Left lobe of liver (tissue), 2 donors: ENCODE measurements at places on chromosomes 2 and 18. TPM values are rescaled to one million over a fixed set of nuclear protein-coding genes. Genes with fewer than 3 reads are reported as not detected.

DNA sequence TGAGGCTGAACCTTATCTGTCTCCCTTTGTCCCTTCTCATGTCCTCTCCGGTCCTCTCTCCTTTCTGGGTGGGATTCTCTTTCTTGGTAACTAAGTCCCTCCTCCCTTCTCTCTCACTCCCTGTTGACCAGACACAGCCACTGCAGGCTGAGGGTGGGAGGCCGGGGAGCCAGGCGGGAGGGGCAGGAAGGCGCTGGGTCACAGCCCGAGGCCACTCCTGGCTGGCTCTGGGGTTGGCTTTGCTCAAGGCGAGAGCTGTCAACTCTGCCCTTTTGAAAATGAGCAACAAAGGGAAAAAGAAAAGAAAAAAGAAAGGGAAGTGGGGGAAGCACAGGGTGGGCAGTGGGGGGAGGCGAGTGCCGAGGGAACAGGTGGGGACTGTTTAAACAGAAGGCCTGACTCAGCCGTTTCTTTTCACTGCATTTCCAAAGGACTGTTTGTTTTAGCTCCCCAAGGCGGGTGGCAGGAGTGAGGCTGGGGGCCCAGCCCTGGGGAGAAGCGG is 70.5 kb upstream of the IGFBP5 start:
- DNase-seq: no peak

LCT gene
- total RNA-seq: not detected

PAPOLG gene
- total RNA-seq: 2.9 TPM

- no peak for DNase-seq
Measured at GRCh38 chr2:37816686-37817085, 108.4 kb upstream of the RMDN2 start.

DNA sequence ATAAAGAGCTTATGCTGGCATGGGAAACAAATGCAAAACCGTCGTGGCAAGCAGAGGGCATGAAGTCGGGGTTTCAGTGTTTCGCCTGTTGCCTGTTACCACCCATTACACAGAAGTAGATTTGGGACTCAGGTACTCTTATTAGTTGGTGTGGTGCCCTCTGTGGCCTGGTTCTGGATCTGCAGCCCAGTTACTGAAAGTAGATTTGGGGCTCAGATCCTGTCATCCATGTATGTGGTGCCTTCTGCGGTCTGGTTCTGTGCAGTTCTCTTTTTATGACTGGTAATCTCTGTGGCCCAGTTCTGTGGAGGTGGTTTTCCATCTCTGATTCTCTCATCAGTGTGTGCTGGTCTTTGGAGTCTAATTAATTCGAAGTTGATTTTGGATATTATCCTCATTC is 45.2 kb downstream of the ADNP2 start:
- DNase-seq: no peak

ESPNL gene
- 1.7 TPM for total RNA-seq

DNA sequence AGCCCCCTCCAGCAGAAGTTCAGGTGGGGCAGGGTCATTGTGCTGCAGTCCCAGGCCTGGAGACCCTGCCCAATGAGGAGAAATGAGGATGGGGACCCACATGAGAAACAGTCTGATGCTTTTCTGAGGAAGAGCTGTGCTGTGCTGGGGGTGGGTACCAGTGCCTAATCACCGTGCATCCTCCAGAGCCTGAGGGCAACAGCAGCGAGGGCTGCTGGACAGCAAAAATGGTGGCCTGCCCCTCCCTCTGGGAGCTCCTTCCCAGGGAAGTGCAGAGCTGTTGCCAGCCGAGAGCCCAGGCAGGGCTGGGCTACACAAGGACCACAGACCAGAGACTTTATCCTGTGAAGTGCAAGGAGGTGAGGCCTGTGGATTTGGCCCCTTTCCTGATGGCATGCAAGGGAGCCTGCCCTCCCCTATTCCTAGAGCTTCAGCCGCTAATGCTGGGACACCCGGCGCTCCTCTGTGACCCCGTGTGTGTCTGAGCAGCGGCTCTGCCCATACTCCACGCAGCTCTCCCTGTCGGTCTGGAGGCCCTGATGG is 134.8 kb downstream of the DSEL start:
- DNase-seq: no peak

DNA sequence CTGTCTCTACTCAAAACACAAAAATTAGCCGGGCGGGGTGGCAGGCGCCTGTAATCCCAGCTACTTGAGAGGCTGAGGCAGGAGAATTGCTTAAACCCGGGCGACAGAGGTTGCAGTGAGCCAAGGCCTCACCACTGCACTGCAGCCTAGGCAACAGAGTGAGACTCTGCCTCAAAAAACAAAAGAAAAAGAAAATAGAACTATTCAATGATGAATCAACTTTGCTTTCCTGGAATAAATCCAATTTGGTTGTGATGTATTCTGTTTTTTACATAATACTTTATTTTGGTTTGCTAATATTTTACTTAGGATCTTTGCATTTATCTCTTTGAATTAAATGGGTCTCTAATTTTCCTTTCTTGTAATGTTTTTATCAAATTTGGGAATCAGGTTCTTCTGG is 86.3 kb upstream of the MBOAT2 start:
- DNase-seq: no peak

- DNase-seq: no peak
Measured at GRCh38 chr2:190186238-190186637, 123.7 kb upstream of the MSTN start.

CIB4 gene
- not detected for total RNA-seq

IKZF2 gene
- total RNA-seq: 1.8 TPM

DNA sequence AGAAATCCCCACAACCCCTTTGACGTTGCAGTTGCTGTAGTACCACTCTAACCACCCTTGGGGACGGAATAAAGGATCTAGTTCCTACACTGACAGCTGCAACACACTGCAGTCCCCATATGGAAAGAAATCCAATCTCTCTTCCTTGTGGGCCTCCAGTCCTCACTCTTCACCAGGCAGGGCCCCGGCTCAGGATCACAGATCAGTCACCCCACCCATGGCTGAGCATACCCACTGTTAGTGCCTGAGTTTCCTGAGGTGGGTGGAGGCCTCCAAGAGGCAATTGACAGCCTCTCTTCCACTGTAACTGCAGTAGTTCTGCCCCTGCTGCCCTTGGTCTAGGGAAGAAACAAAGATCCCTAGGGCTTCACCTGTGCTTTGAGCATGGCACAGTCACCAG is 670.0 kb upstream of the CDH2 start:
- DNase-seq: no peak

GRCh38 chr2:213500881-213501280 is 216.6 kb downstream of the SPAG16 start:
- DNase-seq: no peak

FIGLA gene
- total RNA-seq: not detected

DNA sequence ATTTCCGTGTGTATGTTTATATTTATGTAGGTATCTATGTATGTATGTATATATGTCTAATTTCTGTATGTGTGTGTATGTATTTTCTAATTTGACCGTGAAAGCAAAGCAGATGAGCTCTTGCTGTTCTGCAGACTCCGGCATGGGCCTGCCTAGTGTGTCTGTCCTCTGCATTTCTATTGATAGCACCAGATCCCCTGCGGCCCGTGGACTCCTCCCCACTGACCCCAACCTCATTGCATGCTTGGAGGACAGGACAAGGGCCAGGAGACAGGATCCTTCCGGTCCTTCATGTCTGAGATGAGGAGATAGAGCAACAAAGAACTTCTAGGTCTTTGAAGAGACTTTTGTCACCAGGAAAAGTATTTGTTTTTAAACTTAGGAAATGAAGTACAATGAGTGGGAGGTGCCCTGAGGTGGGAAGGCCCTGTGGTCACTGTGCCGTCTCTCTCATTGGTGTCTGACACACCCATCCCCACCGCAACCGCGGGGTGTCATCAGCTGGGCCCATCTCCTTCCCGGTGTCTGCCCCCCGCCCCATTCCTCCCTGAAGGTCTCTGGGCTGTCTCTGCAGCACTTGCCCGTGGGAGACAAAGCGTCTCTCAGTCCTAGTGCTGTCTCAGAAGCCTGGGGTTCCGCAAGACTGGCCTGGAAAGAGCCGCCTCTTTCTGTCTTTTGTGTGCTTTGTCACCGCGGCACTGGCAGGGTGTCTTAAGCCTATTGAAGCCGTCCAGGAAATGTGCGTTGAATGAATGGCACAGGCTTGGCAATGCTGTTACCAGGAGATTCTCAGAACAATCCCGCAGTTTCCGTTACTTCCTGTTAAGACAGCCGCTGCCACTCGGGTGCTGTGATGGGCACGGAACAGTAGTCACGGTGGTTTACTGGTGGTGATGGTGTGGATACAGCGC is 216.4 kb downstream of the AGAP1 start:
- no peak for DNase-seq

ERBB4 gene
- 0.05 TPM for total RNA-seq

DNA sequence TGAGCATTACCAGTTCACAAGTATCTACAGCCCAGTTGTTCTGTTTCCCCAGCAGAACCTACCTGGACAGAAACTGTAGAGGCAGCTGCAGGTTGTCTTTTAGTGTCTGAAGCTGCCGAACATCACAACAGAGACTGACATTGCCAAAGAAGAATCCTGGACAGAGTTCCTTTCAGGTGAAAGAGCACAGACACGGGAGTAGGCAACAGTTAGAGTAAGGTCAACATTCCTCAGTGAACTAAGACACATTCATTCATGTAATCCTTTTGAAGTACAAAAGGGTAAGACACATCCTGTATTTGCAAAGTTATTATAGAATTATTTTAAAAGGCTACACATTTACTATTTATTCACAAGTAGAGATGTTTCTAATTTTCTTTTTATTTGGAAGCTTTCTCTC is 14.3 kb downstream of the NPC1 start:
- no peak for DNase-seq

GRCh38 chr2:9703085-9703678 is 72.4 kb upstream of the YWHAQ start:
- no peak for DNase-seq

- no peak for DNase-seq
Measured at GRCh38 chr2:144780983-144781382, 261.1 kb upstream of the ZEB2 start.

GRCh38 chr2:238518172-238518820 is 91.6 kb downstream of the ASB1 start:
- DNase-seq: no peak

RNF149 gene
- total RNA-seq: 18.6 TPM

DNA sequence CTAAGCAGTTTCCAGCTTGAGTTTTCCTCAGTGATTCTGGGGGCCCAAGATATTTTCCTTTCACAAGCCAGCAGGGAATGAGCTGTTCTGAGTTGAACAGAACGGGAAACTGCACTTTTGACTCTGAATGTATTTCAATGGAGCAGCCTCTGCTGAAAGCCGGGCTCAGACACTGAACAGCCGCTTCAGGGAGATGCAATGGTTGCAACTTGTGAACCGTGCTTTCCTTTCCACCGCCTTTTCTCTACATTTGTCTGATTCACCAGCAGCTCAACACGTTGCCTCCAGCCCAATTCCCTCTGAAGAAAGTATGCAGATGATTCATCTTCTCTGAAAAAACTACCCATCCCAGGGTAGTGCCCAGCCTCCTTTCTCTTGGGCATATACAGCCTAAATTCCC is 119.3 kb upstream of the PKDCC start:
- no peak for DNase-seq

- DNase-seq: no peak
Measured at GRCh38 chr2:163462993-163463392, 272.8 kb downstream of the FIGN start.

DNA sequence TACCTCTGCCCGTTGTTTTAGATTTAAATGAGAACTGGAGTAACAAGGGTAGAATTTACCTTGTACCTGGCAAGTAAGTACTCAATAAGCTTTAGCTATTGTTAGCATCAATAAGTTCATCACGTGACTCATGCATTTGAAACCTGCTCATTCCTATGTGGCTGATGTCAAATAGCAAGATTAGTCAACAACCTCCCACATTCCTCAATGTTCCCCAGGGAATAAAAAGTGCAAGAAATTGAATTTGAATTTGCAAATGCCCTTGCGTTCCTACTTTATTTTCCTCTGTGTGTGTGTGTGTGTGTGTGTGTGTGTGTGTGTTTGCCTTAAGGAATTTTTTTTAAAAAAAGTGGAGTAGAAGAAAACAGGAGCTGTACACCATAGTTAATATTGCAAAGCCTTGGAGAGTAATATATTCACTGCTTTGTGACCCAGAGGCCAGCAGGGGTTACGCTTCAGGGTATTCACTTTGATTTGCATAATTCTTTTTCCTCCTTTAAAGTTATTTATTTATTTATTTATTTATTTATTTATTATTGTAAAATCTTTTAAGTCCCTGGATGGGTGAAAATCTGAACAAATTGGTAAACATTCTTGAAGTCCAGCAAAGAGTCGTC is 43.9 kb upstream of the DNAH7 start:
- DNase-seq: no peak

MRPL44 gene
- 22.0 TPM for total RNA-seq

- DNase-seq: no peak
Measured at GRCh38 chr2:127626917-127627739, 18.8 kb upstream of the GPR17 start.

GRCh38 chr2:195649629-195650190 is 7.3 kb upstream of the SLC39A10 start:
- DNase-seq: no peak

GRCh38 chr2:102084651-102085050 is 57.9 kb upstream of the IL1R1 start:
- DNase-seq: no peak

- DNase-seq: no peak
Measured at GRCh38 chr2:160635488-160635887, 141.9 kb upstream of the RBMS1 start.

DNA sequence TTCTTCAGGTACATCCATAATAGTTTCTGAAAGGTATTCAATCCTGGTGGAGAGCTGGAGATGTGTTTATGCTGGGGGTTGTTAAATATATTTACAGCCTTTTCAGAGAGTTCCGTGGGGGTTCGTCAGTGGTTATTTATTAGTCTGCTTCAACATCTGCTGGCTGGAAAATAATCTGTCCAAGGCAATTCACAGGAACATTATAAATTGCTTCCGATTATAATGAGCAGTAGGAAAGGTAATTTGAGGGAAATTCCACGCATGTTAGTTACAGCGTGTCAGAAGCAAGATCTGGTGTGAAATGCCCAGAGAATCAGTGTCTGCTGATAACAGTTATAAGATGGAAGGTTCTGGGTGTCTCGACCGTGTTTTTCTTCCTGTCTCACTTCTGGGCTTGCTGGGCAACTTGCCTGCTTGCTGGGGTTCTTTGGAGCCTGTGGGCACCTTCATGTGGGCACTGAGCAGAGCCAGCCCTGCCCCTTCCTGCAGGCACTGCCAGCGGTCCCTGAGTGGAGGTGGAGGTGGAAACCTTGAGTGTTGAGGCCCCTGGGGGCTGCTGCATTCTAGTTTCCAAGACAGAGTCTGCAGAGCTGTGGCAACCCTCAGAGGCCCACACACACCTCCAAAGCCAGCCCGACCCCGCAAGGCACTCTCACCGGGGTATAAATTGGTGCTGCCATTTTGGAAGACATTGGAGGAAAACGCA is 185.7 kb downstream of the FAM210A start:
- no peak for DNase-seq

LYPD1 gene
- 0.40 TPM for total RNA-seq
